ENCODE measurements at places on chromosomes 12 and 14.

GRCh38 chr12:43878050-43878449, 42.2 kb downstream of the TMEM117 start:
- DNase-seq: no peak

DNA sequence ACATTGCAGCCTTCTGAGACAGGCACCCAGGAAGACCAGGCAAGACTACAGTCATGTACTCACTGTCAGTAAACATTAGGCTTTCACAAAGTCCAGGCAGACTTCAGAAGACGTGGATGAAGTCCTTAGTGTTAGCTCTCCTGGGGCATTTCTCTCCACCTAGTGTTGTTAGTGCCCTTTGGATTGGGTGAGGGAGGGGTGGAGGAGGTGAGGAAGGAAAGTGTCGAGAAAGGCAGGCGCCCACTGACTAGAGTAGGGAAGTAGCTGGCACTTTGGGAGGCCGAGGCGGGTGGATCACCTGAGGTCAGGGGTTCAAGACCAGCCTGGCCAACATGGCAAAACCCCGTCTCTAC, 20.2 kb downstream of the TMEM229B start:
- no peak for DNase-seq

DNA sequence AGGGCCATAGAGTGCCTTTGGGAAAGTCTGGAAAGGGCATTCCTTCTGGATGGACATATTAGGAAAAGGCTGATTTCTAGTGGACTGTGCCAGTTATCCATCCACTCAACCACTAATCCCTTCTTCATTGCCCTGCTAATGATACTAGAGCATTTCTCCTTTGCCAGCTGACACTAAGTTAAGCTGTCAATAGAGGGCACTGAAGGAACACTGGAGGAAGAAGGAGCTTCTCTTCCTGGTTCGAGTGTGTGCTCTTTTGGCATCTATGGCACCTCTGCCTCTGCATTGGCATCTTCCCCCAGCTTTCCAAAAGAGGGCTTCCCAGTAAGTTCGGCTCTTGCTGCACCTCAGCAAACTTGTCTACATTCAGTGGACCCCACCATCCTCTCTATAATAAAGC, 165.4 kb downstream of the DERA start:
- DNase-seq: no peak

- no peak for DNase-seq
Observed at GRCh38 chr12:21169878-21170472, 39.0 kb downstream of the SLCO1B1 start.

GRCh38 chr12:114167431-114167830, 201.3 kb upstream of the RBM19 start:
- no peak for DNase-seq

GRCh38 chr14:87108726-87109125, 884.3 kb downstream of the GALC start:
- no peak for DNase-seq

DNA sequence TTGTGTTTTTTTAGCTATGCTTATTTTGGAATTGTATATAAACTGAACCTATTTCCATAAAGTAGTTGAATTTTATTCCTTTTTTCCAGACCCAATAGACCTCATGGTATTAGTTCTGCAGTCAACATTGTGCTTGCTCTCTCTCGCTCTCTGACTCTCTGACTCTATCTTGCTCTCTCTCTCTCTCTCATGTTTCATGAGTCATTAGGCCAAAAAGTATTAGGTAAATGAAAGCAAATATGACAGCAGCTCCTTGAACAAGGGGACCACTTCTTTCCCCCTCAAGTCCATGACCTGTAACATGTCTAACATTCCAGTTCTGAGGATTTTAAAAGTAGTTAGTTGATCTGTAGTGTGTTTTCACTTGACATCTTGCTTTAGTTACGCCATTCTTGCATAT, 14.0 kb upstream of the C12orf71 start:
- DNase-seq: no peak

GRCh38 chr12:110850762-110851161, 4.0 kb downstream of the CCDC63 start:
- no peak for DNase-seq
